ENCODE measurements at places on chromosomes 6 and 20.

DNA sequence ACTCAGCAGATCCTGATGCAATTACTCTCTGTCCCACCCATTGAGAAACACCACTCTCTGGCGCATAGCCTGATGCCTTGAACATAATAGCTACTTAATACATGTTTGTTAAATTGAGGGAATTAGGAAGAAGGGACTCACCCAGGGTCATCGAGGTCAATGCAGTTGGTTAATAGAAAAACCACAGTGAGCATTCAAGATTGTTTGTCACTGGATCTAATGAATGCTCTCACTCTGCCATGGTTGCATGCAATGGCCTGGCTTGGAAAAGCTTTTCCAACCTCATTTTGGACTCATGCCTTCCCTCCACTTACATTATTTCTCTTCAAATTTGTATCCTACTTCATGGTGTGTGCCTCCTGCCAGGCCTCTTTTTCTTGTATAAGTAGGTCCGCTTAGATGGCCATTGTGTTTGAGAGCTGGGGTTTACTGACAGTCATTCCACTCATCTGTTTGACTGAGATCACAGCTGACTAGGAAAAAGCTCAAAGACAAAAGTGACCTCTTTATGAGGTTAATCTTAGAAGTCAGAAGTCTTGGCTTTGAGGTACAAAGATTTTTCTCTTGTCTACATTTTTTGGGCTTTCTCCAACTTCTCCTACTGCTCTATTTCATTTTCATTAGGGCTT lies 154.8 kb upstream of the RAB32 start:
- no peak for DNase-seq

- no peak for DNase-seq
Observed at GRCh38 chr6:137084090-137084489, 39.3 kb upstream of the IL20RA start.

DNA sequence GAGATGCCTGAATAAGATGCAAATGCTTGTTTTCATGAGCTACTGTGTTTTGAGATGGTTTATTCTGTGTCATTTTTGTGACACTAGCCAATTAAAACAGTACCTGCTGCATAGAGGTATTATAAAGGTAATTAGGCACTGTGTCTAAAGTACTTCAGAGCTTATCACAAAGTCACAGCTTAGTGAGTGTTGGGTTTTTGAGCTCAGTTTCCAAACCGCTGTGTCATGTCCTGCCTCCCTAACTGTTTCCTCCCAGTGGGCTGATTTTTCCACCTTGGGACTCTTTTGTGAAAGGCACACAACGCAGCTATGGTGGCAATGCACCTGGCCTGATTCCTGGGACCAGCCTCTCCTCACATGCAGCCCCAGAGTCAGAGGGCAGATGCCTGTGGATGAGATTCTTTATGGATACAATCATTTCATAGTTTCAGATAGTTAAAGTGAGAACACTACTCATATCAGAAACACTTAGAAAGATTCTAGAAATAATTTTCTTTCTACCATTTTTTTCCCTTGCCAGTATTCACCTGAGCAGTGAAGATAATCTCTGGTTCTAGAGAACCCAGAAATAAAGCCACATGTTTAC lies 41.3 kb upstream of the TAGAP start:
- DNase-seq: no peak

- DNase-seq: peak; percentile 40
Observed at GRCh38 chr20:496126-496696, 33.9 kb upstream of the TBC1D20 start.

GRCh38 chr6:34697544-34697836 lies 923 bp upstream of the ILRUN start:
- no peak for DNase-seq

DNA sequence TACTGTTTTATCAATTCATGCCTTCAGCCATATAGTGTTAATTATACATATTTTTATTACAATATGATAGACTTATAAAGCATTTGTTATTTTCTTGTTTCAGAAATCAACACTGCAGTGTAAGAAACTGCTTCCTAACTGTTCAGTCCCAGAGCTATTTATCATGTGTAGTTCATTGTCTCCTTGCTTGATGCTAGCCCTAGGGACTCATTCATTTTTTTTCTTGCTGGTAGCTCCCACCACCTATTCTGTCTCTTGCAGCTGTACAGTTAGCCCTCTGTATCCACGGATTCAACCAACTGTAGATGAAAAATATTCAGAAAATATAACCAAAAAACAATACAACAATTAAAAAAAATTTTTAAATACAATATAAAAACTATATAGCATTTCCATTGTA lies 121.3 kb downstream of the STXBP5 start:
- no peak for DNase-seq

DNA sequence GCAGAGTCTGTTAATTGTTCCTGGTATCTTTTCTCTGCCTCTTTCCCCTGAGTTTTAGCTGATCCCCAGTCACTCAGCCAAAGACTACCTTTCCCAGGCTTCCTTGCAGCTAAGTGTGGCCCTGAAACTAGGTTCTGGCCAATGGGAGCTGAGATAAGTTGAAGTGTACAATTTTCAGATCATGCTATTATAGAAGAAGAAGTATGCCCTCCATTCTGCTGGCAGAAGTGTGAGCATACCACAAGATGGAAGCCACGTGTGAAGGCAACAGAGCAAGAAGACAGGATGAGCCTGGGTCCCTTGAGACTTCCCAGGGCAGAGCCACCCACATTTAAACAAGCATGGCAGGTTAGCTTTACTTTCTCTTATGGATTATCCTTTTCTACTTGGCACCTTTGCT lies 273.2 kb downstream of the HIVEP2 start:
- no peak for DNase-seq

GRCh38 chr6:6357032-6357431 lies 36.6 kb upstream of the F13A1 start:
- DNase-seq: no peak

DNA sequence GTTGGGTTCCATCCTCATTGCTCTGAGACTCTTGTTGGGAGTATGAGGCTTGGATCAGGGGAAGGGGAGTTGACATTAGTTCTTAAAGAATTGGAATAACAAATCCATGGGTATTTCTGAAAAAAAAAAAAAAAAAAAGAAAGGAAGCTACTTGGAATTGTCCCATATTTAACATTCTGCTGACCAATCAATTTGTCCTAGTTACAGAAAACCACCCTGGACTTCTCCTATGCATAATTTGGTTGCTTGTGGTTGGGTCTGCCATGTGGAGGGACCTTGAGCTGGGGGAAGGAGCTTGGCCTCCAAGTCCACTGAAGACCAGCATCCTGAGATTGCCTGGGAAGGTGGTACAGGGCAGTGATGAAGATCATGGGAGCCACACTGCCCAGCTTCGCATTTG lies 32.6 kb downstream of the PLG start:
- DNase-seq: no peak

DNA sequence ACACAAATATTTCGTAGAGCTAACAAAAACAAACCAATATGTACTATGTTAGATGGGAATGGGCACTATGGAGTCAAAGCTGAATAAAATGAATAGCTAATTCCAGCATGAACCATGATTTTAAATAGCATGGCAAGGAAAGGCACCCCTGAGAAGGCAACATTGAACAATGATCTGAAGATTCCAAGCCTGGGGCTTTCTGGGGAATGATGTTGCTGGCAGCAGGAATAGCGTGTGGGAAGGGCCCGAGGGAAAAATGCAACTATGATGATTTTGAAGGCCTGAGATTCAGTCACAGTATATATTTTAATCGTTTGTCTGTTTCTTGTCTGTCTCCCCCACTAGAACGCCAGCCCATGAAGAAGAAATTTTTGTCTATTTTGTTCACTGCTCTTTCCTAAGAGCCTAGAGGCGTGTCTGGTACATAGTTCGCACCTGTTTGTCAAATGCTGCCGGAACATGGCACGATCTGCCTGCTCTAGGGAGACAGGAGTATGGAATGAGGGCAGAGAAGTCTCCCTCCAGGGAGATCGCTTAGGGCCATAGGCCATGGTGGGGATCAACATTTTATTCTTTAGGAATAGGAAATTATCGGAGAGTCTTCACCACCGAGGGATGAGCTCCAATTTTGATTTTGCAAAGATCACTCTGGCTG lies 84.8 kb upstream of the EYA2 start:
- no peak for DNase-seq

DNA sequence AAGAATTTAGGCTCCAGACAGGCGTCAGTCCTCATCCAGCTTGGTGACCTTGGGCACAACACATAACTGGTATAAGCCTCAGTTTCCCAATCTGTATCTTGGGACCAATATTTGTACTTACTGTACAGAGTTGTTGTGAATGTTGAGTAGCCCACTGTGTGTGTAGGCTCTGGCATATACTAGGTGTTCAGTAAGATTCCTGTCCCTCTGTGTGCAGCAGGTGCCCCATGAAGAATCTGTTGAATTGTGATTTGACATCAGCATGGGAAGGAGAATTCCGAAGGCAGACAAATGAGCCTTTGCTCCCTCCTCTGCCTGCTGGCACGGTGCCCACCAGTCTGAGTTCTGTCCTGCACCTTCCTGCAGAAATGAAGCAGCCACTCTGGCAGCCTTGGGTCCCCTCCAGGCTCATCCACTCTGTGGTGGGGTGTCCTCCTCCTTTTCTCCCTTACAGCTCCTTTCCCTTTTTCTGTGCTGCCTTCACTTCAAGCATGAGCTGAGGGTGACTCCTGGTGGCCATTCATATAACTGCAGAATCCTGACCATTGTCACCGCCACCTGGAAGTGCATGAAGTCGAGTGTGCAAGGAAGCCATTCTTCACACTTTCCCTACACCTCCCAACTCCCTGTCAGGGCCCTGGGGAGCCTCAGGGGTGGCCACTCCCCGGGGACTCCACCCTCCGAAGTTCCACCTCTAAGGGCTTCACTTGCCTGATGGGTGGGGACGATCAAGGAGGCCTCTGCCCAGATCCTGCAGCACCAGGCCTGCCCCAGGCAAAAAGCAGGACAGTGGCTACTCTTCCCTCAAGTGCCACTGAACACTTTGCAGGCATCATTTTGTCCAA lies 48.2 kb downstream of the MRPL14 start:
- DNase-seq: peak; percentile 78

GRCh38 chr6:166691199-166691598 lies 64.1 kb upstream of the RPS6KA2 start:
- DNase-seq: peak; percentile 80

GRCh38 chr6:26029857-26030653 lies 57.2 kb upstream of the HFE start:
- DNase-seq: no peak

- DNase-seq: no peak
Observed at GRCh38 chr6:143375022-143375585, 75.4 kb downstream of the ADAT2 start.

DNA sequence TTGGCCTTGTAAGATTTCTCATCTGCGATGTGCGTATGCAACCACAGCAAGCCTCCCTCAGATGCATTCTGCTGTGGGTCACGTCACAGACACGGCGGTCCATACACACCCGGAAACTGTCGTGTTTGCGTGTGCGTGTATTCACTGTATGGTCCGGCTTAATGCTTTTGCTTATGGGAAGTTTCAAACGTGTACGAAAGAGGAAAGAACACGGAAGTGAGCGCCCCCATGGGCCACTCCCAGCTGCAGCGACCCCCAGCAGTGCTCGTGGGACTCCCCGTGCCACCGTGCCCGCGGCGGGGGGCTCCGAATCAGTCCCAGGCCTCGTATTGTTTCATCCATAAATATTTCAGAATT lies 10.2 kb downstream of the DLL1 start:
- DNase-seq: no peak

GRCh38 chr6:36739947-36740817 lies 42.6 kb downstream of the RAB44 start:
- DNase-seq: peak; percentile 46

DNA sequence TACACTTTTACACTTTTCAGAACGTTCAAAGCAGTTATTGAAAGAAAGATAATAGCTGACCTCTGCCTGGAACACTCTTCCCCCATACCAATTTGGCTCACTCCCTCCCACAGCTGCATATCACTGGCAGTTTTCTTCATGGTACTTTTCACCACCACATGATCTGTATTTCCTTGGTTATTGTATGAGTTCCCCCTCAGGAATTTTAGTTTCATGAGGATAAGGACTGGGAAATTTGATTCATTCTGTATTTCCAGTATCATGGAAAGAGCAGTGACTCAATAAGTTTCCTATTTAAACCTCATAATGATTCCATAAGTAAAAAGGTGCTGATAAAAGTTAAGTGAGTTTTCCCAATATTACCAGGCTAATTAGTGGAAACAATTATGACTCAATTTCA lies 16.0 kb downstream of the HTR1B start:
- no peak for DNase-seq

- DNase-seq: peak; percentile 28
Observed at GRCh38 chr6:19812512-19813119, 24.6 kb upstream of the ID4 start.

- DNase-seq: no peak
Observed at GRCh38 chr6:158684745-158685324, 35.0 kb downstream of the SYTL3 start.

DNA sequence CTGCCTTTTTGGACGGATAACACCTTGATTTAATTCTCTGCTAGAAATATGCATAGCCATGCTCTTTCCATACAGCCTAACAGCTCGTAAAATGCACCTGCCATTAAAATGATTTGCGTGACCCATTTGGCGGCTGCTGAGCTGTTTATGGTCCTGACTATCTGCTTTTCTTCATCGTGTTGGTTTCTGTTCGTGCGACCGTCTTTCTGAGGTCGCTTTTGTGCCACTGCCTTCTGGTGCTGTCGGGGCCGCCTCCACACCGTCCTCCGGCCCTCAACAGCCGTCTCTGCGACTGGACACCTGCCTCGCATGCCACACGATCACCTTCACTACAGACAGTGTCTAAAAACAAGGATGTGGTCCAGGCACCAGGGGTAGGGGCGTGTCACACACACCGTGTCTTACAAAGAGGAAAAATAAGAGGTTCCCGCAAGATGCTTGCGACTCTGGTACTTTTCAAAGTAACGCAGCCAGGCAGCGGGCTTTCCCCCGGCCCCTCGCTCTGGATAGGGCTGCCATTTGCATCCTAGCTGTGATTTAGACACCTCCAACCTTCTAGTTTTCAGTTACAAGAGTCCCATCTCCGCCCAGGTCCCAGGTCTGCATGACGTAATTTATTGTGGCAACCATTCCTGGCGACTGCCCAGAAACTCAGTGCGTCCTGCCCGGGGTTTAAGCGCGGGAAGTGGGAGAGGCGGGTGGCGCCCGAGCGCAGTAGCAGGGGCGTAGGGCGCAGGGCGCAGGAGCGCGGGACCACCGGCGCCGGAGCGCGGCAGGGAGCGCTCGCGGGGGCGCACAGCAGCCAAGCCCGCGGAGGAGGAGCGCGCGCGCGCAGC lies at the start of gene STMND1:
Gene STMND1, plus strand, starts transcription at position 629 of the 836 bp plus-strand sequence. CDS start 208 bp downstream, outside the sequence.
- DNase-seq: peak; percentile 68

DNA sequence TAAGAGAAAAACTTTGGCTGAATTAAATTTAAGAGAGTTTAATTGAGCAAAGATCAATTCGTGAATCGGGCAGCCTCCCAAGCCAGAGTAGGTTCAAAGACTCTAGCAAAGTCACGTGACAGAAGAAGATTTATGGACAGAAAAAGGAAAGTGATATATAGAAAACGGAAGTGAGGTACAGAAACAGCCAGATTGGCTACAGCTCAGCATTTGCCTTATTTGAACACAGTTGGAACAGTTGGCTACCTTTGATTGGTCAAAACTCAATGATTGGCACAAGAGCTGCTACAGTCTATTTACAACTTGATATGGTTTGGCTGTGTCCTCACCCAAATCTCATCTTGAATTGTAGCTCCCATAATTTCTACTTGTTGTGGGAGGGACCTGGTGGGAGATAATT lies 102.6 kb downstream of the PLG start:
- no peak for DNase-seq

- no peak for DNase-seq
Observed at GRCh38 chr6:163705923-163706322, 291.4 kb downstream of the QKI start.
